ENCODE measurements at places on chromosomes 3 and 15.
A peak's percentile ranks its signal among the peaks of the same experiment; 100 is the strongest.

DNA sequence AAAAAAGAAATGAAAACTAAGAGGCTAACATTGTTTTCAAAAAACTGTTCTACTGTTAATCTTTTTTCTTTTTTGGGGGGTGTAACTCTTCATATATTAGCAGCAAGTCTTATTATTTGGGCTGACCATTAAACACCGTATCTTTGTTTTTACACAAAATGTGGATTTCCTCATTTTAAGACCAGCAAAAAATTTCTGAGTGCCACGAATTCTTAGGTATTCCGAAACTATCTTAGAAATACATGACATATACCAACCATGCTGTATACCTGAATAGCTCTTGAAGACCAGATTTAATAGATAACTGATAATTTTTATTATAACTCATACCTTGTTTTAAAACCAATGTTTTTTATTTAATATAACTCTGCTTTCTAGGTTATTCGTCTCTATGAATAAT, 620 bp upstream of the TTC23 start:
- no peak for DNase-seq

DNA sequence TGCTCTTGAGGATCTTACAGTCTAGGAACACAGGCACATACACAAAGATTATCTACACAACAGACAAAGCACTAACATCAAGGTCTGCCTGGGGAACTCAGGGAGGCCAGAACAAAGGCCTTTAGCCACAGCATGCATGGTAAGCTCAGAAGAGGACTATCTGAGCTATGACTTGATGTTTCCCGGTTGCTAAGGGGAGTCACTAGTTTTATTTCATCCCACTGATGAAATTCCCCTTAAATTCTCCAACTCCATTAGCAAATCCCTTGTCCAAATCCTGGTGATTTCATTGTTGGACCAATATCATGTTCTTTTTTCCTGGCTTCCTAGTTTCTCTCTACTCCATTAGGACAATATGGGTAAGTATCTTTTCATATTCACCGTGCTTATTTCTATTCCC, 23.3 kb downstream of the FBN1 start:
- no peak for DNase-seq

- DNase-seq = no peak
These were observed 49.6 kb downstream of the PCSK6 start for GRCh38 chr15:101439920-101440319.

DNA sequence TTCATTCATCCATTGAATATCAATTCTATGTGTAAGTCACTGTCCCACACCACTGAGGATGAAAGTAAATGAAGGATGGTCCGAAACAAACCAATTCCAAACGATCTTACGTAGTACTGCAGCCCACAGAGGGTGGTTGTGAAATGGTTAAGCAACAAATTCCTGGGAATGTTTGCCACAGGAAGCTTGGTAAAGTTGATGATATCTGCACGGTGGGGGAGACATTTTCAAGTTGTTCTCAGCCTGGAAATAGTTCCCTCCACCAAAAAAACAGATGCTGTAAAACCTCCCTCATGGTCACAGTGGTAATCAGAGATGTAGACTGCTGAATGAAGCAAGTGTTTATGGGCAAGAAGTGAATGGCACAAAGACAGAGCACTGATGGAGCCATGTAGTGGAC, 35.9 kb upstream of the BNC1 start:
- DNase-seq = no peak

DNA sequence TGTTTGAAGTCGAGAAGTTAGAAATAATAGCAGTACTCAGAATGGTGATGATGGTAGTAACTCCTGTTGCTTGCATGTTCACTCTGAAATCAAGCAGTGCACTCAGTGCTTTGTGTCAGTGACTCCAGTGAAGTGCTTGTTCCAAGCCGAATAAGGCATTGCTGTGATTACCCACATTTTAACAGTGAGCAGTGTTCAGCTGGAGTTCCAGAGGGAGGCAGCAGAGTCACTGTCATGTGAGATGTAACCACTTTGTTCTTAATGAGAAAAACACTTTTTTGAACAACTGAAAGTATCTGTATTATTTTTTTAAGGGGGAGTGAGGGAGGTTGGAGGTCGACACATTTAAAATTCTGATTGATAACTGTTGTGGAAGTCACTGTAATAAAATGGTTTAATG, 3.7 kb downstream of the MDFIC2 start:
- DNase-seq = no peak

GRCh38 chr3:69180869-69181591, 58.6 kb upstream of the LMOD3 start:
- DNase-seq = no peak

DNA sequence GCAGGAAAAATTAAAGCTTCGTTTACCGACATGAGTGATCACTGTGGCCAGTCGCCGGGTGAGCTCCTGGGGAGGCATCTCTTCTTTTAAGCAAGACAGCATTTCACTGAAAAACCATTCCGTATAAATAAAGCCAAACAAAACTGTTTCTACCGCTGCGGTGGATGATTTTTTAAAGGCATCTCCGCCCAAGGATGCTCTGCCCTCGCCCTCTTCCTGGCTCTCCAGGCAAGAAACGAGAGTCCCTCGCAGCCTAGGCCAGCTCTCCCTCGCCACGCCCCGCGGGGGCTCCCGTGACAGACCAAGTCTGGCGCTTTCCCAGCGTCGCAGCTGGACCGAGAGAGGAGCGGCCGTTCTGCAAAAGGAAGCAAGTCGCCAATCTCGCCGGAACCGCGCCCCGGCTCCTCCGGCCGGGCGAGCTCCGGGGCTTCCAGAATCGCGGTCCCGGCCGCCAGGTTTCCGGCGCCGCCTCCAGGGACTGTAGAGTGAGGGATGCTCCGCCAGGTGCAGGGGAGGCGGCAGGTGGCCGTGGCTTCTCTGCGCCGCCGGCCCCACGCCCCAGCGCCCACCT, 458 bp downstream of the MCF2L2 start:
- peak; percentile 33 for DNase-seq

DNA sequence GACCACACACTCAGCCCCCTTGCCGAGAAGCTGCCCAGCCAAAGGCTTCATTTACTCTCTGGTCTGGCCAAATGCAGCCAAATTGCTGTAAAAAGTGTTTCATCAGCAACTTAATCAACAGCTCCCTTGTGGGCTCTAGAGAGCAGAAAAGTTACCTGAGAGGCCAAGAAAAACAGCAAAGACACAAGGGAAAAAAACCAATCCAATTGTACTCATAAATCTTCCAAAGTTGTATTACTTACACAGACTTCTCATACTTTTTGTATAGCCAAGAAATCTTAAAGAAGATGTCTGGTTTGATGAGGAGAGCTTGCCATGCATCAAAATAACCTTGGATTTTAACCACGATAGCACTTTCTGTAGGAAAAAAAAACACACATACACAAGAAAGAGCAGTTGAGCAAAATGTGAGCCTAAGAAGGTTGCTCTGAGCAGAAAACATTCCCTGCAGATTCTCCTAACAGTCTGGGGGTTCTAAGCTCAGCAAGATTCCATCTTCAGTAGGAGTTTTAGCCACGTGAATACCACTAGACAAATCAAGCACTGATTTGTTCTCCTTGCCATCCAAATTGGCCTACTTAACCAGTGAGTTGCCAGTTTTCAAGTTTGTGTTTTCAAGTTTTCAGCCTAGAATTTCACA, 120.0 kb downstream of the CYP19A1 start:
- DNase-seq = no peak

GRCh38 chr15:91609966-91610365, 243.5 kb upstream of the SLCO3A1 start:
- DNase-seq = no peak

DNA sequence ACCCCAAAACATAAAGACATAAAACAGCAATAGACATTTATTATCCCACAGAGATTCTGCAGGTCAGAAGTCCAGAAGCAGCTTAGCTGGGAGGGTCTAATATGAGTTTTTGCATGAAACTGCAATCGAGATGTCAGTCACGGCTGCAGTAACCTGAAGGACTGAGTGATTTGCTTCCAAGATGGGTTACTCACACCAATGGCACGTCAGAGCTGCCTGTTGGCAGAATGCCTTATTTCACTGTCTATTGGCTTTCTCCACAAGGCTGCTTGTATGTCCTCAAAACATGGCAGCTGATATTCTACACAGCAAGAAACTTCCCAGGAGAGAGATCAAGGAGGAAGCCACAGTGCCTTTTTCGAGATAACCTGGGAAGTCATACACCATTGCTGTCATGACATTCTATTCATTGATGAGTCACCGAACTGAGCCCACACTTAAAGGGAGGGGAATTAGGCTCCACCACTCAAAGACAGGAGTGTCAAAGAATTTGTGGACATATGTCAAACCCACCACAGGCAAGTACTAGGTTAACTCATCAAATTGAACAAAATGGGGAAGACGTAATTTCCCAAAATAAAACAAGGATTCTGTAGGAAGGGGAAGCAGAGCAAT, 122.2 kb downstream of the SYNPR start:
- no peak for DNase-seq

DNA sequence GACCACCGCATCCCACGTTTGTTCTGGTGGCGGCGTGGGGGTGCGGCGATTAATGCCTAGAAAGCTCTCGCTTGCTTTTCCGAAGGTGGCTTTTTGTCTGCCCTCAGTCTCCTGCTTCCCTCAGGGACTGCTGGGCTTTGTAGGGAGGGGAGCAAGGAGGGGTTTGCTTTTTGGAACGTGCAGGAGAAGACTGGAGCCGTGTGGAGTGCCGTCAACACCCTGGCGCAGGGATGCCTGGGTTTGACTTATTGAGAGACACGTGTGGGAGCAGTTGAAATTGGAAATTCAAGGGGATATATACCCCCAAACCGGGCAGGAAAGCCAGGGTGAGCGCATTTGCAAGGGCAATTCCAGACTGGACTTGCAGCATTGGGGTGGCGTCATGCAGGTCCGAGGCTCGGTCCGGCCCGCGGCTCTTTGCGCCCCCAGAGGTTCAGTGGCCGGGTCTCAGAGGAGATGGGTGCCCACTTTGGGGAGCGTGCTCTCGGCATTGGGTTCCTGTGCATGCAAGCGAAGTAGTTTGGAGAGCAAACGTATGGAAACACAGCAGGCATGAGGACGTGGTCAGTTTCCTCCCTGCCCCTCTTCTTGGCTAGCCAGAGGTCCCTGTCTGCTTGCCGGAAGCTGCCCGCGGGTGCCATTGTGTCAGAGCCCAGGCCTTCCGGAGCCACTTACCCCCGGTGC, 2.1 kb downstream of the EPHB1 start:
- no peak for DNase-seq

GRCh38 chr3:136109499-136109898, 86.6 kb downstream of the MSL2 start:
- DNase-seq = no peak

DNA sequence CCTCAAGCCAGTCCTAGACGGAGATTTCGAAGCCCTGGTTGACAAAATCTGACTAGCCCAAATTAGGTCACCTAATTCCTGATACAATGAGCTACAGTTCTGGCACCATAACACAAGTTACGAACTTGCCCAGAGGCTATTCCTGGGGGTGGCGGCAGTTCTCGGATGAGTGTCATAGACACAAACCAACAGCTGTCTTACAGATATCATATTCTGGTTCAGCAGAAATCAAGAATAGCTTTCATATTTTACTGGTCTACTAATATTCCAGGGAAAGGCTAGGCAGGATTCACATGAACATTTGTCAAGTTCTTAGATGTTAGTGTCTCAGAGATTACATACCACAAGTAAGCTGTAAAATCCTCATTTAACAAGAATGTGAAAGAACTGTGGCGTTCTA, 8.8 kb downstream of the ANAPC13 start:
- DNase-seq = no peak

DNA sequence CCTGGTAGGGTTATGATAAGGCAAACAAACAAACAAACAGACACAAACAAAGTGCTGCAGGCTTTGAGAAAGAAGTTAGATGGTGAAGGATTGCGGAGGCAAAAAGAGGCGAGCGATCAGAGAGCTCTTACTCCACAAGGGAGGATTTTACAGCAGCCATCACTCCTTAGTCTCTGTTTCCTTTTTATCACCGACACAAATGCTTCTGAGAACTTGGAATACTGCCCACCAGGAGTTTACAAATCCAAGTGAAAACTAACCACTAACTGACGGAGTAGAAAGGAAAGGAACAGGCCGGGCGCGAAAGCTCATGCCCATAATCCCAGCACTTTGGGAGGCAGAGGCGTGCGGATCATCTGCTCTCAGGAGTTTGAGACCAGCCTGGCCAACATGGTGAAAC, 35.6 kb upstream of the GPR160 start:
- no peak for DNase-seq

DNA sequence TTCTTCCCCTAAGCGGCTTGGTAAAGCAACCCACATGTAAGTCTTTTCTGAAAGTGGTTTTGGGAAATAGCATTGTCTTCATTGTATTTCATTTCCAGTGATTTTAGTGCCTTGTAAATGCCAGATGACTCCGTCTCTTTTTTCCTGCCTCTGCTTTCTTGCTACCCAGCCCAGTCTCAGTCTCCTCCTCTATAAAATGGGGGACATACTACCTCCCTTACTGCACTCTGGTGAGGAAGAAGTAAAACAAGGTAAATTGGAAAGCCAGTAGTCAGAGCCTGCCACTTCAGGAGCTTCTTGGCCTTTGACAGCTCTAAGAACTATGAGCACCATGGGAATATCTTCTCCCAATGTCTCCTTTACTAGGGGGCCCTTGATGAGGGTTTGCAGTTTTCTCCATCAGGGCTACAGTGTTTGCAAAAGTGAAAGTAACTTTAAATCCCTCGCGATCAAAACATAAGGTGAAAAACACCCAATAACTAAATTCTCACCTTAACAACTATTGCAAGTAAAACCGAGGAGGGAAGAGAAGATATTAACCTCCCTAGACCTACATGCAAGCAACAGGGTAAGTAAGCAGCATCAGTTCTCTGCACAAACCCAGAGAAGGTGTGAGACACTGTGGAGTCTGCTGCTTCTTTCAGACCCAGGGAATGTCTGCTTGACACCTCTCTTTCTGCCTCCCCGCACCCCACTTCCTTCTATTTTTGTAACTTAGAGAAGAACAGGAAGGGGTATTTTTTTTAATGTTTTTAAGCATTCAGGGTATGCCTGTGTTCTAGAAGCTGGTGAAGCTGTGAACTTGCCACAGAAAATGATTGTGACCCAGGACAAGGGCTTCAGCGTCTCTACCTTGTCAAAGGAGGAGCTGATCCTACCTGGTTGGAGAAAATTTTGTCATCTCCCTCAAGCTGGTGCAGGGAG, 159.1 kb upstream of the EOMES start:
- peak; percentile 69 for DNase-seq

- no peak for DNase-seq
These were observed 11.5 kb upstream of the PARP14 start for GRCh38 chr3:122668930-122669730.

- no peak for DNase-seq
These were observed 5.4 kb downstream of the CYFIP1 start for GRCh38 chr15:22974745-22975144.

GRCh38 chr3:31929826-31930502, 51.1 kb downstream of the OSBPL10 start:
- DNase-seq = no peak

- no peak for DNase-seq
These were observed 84.2 kb upstream of the ZNF280D start for GRCh38 chr15:56817321-56818080.

DNA sequence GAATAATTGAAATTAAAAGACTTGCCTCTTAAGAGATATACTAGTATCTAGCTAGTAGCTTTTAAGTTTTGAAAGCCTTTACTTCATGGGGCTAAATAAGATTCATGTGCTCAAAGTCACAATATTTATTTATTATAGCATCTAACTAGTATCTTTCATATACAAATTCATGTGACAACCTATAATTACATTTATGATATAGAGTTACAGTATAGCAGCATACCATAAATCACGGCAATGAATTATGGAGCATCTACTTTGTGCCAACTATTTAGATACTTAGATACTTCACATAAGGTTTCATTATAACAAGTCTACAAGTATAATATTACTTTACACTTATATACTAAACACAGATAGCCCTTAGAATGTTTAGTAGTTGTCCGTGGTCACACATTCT, 229.4 kb downstream of the TPRG1 start:
- no peak for DNase-seq
